Right lung (tissue), 10 donors: ENCODE measurements at places on chromosomes 2 and 18. TPM values are rescaled to one million over a fixed set of nuclear protein-coding genes. Genes with fewer than 3 reads are reported as not detected.

GRCh38 chr2:187429989-187430388, 18.1 kb downstream of the CALCRL start:
- no peak for DNase-seq

- DNase-seq: no peak
Measured at GRCh38 chr2:1606421-1607235, 137.7 kb downstream of the PXDN start.

GRCh38 chr2:154537024-154537423, 161.5 kb upstream of the KCNJ3 start:
- no peak for DNase-seq

Gene SAG
- polyA plus RNA-seq: 0.11 TPM

Gene DUSP2
- 1.1 TPM for polyA plus RNA-seq

DNA sequence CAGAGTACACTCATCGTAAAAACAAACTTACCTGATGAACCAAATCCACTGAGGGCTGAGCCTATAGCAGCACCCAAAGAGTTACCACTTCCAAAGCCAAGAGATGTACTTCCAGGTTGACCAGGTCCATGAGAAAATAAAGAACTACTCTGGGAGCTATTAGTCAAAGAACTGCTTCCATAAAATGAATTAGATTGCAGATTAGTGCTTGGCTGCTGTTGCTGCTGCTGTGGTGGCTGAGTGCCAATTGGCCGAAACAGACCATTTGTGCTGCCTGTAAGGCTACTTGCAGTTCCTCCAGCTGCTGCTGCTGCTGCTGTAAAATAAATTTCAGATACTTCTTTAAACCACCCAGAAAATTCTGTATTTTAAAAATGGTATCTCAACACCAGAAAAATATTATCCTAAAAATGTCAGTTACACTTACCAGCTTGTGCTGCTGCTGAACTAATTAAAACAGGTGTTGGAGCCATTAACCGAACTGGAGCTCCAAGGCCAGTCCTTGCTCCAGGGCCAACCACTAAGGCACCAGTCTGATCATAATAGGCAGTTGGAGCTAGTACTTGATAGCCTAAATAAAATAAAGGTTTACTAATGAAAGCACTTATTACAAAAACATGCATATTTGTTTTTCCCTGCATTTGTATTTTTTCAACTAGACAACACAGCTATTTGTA, 58.1 kb upstream of the SDC1 start:
- peak; percentile 80 for DNase-seq

Gene OTX1
- polyA plus RNA-seq: 0.06 TPM

DNA sequence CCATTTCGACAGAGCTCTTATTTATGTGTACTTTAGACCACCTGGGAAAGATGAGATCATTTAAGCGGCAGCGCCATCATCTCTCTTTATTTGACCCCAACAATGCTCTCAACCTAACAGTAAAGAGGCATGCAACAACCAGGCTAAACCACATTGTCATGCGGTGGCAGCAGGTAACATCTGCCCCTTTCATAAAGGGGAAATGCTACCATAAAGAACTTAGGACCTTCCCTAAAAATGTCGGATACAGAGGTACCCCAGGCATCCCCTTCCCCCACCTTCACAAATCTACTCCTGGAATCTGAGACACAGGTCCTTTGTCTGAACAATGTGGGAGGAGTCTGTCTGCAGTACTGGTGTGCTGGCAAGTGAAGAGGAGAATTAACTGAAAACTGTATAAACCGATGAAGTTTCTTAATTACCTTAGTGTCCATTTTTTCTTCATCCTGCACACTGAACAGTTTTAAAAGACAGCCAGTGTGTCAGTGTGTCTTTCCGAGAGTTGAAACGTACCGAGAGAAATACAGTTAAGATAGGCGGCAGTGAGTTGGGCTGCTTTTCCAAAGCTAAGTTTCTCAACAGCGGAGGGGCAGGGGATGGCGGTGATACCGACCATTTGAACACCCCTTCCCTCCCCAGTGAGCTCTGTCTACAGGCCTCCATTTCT, 1.9 kb downstream of the MEX3C start:
- DNase-seq: peak; percentile 56

DNA sequence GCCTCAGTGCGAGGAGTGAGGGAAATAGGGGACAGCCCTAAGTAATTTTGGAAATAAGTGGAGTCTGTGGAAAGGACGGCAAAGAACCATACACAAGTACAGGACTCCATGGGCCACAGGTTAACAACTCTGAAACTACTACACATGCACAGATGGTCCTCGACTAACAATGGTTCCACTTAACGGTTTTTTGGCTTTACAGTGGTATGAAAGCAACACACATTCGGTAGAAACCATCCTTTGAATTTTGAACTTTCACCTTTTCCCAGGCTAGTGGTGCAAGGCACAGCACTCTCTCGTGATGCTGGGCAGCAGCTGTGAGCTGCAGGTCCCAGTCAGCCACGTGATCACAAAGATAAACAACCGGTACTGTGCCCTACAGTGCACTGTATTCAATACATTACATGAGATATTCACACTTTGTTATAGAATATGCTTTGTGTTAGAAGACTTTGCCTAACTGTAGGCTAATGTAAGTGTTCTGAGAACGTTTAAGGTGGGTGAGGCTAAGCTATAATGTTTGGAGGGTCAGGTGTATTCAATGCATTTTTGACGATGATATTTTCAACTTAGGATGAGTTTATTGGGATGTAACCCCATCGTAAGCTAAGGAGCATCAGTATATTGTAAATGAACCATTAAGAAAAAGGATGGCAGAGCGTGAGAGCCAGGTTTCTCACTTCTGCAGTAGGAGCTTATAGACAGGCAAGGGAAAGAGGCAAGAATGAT, 44.6 kb downstream of the TBC1D8 start:
- DNase-seq: no peak

Gene UBXN4
- polyA plus RNA-seq: 168 TPM

DNA sequence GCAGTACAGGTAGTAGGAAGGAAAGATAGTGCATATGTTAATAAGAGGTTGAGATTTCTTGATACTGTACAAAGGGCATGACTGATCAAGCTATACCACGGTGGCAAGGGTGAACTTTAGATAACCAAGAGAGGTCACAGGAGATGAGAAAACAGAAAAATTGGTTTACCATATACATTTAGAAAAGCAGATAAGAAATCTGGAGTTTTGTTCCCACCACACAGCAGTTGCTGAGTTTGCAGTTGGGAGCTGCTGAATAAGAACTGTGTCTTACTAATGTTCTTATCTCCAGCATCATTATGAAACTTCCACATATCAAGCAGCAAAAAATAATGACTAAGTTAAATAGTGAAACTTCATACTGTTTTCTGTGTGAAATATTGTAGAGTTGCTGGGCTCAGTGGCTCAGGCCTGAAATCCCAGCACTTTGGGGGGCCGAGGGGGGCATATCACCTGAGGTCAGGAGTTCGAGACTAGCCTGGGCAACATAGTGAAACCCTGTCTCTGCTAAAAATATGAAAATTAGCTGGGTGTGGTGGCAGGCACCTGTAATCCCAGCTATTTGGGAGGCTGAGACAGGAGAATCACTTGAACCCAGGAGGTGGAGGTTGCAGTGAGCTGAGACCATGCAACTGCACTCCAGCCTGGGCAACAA, 12.0 kb upstream of the IMPACT start:
- no peak for DNase-seq

DNA sequence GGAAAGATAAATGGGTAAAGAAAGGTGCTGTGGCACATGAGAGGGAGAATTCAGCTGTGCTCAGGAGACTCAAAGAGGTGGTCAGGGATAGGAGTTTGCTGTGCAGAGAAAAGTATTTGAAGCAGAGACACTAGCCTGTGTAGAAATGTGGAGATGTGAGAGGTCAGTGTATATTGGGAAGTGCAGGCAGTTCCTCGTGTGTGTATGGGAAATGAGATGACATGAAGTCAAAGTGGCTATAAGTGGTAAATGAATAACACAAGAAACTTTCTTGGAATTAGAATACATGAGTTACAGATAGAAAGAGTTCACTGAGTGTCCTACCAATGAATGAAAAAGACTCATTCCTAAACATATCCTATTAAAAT, 11.6 kb downstream of the MAP3K20 start:
- no peak for DNase-seq

Gene CCDC74A
- polyA plus RNA-seq: 10.0 TPM

DNA sequence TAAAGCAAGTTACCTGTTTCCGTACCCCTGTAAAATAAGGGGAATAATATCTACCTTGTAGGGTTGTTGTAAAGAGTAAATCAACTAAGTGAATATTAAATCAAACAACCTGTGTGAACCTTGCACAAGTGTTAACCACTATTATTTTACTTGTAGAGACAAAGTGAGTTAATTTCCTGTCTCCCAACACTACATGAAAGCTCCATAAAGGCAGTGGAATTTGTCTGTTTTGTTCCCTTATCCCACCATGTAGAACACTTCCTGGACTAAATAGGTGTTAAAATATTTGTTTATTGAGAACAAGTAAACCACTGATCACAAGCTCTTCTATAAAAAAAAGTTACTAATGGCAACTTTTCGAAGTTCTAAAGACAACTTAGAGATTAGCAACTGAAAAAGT, 3.3 kb downstream of the ARL5A start:
- DNase-seq: no peak

GRCh38 chr2:135099802-135100483, 47.9 kb downstream of the RAB3GAP1 start:
- DNase-seq: no peak

GRCh38 chr18:9961041-9961440, 47.2 kb downstream of the VAPA start:
- no peak for DNase-seq

Gene SPEG
- polyA plus RNA-seq: 23.3 TPM

Gene CNRIP1
- 58.1 TPM for polyA plus RNA-seq

GRCh38 chr2:224930124-224930523, 112.1 kb downstream of the DOCK10 start:
- DNase-seq: no peak

DNA sequence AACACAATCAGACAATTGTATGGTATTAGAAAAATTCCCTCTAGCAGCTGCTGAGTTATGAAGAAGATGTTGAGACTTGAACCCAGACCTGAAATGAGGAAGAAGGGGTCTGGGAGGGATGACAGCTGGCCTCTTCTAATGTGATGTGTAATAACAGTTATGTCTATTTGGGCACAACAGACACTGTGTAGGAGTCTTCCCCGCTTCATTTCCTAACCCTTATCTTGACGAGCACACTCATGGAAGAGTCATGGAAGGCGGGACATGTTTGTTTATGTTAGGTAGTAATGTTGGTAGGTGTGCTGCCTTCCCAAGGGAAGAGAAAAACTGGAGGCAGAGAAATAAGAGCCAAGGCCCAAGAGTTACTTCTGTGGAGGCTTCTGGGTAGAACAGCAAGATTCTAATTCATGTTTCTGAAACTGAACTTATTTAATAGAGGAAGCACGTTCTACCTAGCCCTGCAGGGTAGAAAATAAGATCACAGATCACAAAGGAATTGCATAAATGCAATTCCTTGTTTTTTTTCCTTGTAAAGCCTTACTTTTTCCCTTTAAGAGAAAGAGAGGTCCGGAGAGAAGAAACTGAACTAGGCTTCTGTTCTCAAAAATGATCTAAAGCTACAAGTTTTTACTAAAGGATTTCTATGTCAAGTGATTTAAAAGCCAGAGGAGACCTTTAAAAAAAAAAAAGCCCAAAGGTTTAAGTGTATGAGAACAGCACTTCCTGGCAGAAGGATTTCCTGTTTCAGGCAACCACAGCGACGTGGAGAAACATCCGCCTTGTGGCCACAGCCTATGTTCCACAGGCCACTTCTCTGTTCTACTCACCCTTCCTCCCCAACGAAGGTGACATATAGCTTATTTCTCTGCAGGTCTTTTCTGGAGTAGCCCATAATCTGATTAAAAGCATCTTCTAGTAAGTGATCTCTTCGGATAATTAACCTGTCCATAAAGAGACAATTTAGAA, 68.5 kb upstream of the STK17B start:
- no peak for DNase-seq

Gene APCDD1
- 134 TPM for polyA plus RNA-seq

Gene DSG2
- 37.7 TPM for polyA plus RNA-seq

Gene STON1
- 10.4 TPM for polyA plus RNA-seq

DNA sequence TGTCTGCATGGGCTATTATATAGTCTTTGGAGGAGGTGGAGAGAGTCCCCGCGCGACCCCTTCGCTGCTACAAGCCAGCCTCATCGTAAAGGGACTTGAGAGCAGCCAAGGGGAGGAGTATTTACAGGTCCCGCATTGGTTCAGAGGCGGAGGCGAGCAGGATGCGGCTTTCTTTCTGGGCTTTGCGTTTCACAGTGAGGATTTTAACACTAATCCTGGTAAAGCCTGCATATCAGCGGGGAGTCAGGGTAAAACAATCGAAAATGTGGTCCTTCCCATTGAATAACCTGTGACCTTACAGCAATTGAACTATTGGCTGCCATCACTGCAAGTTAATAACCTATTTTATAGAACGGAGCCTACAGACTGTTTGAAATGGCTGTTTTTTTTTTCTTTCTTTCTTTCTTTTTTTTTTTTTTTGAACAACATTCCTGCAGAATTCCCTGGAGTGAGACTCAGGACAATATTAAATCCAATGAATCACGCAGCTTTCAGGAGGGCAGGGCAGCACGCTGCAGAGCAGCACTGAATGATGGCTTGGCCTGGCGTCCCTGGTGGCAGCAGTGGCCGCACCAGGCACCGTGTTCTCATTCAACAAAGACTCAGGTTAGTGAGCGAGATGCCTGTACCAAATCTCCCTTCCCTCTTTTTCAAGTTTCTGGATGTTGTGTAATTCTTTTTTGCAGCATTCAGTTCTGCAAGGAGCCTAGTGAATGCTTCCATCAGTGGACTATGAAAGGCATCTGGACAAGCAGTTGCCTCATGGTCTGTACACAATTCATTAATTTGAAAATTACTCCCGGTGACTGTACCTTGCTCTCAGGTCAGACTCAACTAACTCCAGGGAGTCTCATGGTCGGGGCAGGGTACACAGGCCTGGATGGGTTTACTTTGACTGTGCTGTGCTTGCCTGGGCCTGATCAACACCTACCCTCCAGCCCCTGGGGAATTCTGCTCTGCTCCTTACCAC, 19.8 kb downstream of the SMIM21 start:
- DNase-seq: no peak

- DNase-seq: no peak
Measured at GRCh38 chr18:70068981-70069380, 121.3 kb upstream of the CD226 start.

Gene HOXD9
- 1.2 TPM for polyA plus RNA-seq

DNA sequence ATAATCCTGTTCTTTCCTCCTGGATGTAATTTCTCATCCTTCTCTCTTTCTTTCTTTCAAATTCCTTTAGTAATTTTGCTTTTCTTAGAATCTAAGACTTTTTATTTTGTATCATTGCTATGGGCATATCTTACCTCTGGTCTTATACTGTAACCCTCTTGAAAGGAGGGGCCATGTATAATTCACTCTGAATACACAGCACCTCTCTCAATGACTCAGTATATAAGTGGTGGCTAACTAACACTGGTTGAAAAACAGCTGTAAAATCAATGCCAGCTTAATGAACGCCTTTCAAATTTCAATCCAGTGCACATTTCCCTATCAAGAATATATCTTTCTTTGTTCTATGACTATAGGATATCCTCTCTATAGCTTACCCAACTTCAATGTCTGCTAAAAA, 53.7 kb downstream of the CWC22 start:
- DNase-seq: no peak

Gene MRO
- 0.38 TPM for polyA plus RNA-seq

- no peak for DNase-seq
Measured at GRCh38 chr2:12543076-12543977, 173.4 kb upstream of the TRIB2 start.
